ENCODE measurements at places on chromosomes 12 and 14.
A peak's percentile ranks its signal among the peaks of the same experiment; 100 is the strongest.

- H3K4me1 ChIP-seq: peaks cover 17% of the 10 kb centered on the region
- no peak overlapping the region for H3K27ac ChIP-seq
- H3K4me3 ChIP-seq: no peak overlapping the region
- DNase-seq: no peak
- no peaks in the 10 kb centered on the region for H3K27me3 ChIP-seq
Observed at GRCh38 chr14:59238216-59238615, 49.7 kb downstream of the DAAM1 start.

DNA sequence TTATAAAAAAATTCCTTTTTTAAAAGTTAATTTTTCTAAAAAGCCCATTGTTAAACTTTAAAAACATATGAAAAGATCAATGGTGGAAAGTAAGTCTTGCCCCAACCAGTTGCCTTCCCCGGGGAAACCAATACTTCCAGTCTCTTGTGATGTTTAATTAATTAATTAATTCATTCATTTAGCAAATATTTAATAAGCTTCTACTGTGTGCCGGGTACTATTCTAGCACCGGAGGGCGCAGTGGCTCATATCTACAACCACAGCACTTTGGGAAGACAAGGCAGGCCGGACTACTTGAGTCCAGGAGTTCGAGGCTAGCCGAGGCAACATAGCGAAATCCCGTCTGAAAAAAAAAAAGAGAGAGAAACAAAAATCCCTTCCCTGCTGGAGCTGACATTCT, 87.4 kb downstream of the HECTD4 start:
- H3K27me3 ChIP-seq: no peaks in the 10 kb centered on the region
- DNase-seq: no peak
- peaks cover 11% of the 10 kb centered on the region for H3K36me3 ChIP-seq
- no peak overlapping the region for H3K4me3 ChIP-seq
- H3K27ac ChIP-seq: no peak overlapping the region

DNA sequence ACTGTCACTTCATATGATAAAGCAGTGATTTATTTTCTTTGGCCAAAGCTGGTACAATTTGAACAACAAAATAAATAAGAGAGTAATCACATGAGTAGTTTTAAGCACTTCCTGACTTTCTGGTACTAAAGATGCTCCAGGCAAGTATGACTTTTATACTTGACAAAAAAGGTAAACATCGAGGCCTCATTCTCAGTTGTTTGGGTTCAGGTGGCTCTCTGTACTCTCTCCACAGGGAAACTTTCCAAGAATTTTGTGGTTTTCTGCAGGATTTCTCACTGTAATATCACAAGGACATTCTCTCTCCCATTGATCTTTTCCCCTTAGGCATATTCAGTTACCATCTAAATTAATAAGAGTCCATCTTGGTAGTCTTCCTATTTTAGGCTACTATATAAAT, 26.6 kb upstream of the KCNC2 start:
- H3K36me3 ChIP-seq: no peaks in the 10 kb centered on the region
- H3K4me1 ChIP-seq: peaks cover 3% of the 10 kb centered on the region
- H3K27me3 ChIP-seq: peaks cover 17% of the 10 kb centered on the region
- H3K4me3 ChIP-seq: no peak overlapping the region
- H3K27ac ChIP-seq: no peak overlapping the region
- no peak for DNase-seq

DNA sequence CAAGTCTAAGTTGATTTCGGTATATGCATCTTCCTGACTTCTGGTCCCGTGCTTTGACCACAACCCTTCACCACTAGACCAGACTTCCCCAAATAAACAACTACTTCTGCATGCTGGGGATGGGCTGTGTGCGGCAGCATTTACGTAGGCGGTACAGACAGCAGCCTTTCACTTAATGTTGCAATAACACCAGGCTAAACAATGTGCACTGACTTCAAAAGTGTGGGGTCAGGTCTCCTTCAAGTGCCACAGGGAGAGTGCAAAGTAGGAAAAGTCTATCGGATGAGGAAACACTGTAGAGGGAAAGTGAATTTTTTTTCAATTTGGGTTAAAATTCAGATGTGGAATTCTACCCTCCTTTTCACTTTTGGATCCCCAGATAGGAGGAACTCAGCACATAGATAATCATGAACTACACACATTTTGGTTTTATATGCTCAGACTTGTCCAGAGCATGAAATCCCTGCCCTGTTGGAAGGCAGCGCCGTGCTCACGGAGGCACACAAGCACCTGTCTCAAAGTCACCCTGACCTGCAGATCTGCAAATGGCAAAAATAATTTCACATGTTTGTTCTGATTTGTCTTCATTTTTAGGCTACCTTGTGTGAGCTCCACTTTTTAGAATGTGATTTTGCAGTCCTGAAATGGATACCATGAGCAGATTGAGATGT, 3.6 kb upstream of the FOS start:
- H3K27ac ChIP-seq: peak overlapping the region; percentile 15
- no peaks in the 10 kb centered on the region for H3K27me3 ChIP-seq
- no peak overlapping the region for H3K4me3 ChIP-seq
- DNase-seq: no peak

DNA sequence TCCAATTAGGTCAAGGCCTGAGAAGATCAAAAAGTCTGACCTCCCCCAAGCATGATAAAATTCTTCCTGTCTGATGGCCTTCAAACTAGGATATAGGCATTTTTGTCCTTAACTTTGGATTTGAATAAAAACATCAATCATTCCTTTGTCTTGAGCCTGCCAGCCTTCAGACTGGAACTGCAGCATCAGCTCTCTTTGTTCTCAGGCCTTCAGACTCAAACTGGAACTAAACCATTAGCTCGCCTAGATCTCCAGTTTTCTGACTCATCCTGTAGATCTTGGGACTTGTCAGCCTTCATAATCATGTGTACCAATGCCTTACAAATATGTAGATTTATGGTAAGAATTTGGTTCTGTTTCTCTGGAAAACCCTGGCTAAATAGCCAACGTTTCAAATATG, 721.7 kb downstream of the GALC start:
- no peak for DNase-seq
- H3K36me3 ChIP-seq: no peaks in the 10 kb centered on the region
- no peaks in the 10 kb centered on the region for H3K4me1 ChIP-seq
- H3K27me3 ChIP-seq: no peaks in the 10 kb centered on the region
